NCI-H1694 treated with DMSO at 0.1 percent for 48 hours (cell line): ENCODE measurements at places on chromosomes 5 and 9.
A peak's percentile ranks its signal among the peaks of the same experiment; 100 is the strongest.

- DNase-seq, result no peak
These were observed 126.8 kb downstream of the NXNL2 start for GRCh38 chr9:88661759-88662158.

- no peak for DNase-seq
These were observed 330.0 kb upstream of the CHD1 start for GRCh38 chr5:99258819-99259218.

DNA sequence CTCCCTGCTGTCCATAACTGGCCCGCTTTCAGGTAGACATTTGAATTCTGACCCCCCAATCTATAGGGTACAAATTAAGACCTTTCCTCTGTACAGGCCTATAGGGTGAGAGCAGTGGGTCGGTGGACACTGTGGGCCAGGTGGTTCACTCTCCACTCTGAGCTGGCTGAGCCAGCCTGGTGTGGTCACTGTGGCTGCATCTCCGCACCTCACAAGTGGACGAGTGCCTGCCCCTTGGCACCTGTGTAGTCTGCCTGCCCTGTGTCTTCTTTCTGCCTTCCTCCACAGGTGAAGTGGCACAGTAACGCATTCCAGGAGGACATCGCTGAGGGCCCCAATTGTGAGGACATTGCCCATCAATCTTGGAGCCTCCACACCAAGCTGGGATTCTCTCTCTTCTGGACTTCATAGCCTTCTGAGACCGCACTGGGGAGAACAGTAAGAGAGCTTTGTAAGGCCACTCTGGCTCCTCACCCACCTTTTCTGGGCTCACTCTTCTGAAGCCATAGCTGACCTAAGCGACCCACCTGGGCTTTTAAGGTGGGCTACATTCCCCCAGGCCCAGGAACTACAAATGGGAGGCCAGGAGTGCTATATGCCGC lies 33.5 kb upstream of the JADE2 start:
- no peak for DNase-seq

GRCh38 chr5:75668977-75669689 lies 48.1 kb downstream of the POC5 start:
- no peak for DNase-seq

DNA sequence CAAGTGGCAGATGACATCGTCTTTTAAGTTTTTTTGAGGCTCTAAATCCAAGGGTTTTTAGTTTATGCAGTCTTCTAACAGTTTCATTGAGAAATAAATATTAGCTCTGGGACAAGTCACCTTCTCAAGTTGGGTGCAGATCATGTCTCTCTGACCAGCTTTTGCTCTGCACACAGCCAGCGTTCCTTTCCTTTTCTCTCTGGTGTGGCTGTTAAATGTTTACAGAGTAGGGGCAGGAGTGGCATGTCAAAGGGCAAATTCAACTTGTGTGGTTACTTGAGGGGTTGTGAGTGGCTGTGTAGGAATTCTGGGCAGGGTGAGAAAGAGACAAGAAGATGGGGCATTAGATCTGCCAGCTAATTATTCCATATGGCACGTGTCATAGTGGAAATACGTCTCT lies 187.5 kb upstream of the HMHB1 start:
- no peak for DNase-seq

DNA sequence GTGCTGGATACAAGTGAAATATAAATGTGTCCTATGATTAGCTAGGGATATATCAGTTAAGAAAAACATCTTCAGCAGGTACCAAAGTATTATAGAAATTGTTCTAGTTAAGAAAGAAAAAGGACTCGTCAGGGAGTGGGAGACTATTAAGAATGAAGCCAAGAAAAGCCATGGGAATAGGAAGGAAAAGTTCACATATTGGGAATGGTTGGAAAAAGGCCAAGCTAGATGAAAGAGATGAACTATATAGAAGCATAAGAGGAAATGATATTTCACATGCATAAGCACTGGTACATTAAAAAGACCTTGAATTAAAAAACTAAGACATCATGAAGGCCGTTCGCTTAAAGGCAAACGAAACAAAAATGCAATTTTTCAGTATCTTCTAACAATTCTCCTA lies 237.7 kb downstream of the ADAMTS6 start:
- DNase-seq, result no peak

DNA sequence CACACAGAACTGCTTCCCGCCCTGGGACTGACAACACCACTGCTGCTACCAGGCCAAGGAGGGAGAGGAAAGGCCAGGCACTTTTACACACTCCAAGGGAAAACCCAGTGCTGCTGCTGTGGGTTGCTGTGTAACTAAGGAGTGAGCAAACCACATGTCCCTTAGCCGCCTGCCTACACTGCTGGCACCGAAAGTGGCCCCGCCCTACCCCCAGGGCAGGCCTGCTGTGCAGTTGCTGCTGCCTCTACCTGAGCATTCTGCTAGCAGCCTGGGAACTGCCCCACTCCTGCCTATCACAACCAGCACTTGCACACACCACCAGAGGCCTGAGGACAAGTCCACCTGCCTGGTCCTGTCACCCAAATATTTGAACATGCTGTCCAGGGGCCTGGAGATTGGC lies 740.9 kb downstream of the DTWD2 start:
- no peak for DNase-seq

DNA sequence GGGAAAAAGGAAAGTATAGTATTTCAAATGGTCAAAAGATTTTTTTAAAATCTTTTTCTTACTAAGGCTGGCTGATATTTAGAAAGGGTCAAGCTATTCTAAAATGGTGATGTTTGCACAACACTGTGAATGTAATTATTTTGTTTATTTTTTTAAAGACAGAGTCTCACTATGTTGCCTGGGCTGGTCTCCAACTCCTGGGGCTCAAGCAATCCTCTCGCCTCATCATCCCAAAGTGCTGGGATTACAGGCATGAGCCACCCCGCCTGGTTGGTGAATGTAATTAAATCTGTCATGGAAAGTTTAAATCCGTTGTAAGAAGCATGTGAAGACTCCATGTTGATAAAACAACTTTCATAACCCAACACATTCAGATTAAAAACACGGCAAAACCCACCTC lies 2.6 kb downstream of the UBTD2 start:
- no peak for DNase-seq

DNA sequence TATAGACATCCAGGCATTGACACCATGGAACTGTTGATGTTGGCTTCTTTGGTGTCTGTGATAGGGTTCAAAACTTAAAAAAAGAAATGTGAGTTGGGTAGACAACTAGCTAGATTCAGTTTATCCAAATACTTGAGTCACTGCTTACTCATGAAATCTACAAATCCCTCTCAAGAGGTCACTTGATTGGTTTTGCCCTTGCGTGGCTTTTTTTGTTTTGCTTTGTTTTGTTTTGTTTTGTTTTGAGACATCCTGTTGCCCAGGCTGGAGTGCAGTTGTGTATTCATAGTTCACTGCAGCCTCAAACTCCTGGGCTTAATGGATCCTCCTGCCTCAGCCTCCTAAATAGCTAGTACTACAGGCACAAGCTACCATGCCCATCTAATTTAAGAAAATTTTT lies 10.5 kb upstream of the ENTREP1 start:
- no peak for DNase-seq

DNA sequence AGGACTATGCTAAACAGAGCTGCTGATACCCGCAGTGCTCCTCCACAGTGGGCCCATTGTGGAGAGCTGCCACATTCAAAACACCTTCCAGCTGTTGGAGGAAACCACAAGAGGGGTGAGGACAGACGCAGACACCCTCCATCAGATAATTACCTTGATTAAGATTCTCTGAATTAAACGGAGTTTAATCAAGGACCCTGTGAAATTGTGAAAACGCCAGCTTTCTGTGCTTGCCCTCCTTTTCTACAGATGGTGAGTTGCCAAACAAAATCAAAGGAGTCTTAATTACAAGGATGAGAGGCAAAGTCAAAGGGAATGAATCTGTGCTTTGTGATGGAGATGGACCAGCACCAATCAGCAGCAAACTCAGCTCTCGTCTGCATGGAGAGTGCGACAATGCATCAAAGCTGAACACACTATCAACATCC lies 596.1 kb downstream of the ELAVL2 start:
- no peak for DNase-seq

- no peak for DNase-seq
These were observed at the start of gene SLC12A7 for GRCh38 chr5:1111727-1112289. SLC12A7 (minus strand) TSS chr5:1112063; CDS start chr5:1111991, 72 bp downstream.

- DNase-seq, result no peak
These were observed 74.1 kb downstream of the STX17 start for GRCh38 chr9:99980598-99980997.

GRCh38 chr9:97660340-97660739 lies 26.7 kb downstream of the NCBP1 start:
- DNase-seq, result no peak

GRCh38 chr5:143557061-143557818 lies 153.8 kb upstream of the NR3C1 start:
- DNase-seq, result no peak

GRCh38 chr5:123500471-123500870 lies 11.5 kb upstream of the CSNK1G3 start:
- no peak for DNase-seq

DNA sequence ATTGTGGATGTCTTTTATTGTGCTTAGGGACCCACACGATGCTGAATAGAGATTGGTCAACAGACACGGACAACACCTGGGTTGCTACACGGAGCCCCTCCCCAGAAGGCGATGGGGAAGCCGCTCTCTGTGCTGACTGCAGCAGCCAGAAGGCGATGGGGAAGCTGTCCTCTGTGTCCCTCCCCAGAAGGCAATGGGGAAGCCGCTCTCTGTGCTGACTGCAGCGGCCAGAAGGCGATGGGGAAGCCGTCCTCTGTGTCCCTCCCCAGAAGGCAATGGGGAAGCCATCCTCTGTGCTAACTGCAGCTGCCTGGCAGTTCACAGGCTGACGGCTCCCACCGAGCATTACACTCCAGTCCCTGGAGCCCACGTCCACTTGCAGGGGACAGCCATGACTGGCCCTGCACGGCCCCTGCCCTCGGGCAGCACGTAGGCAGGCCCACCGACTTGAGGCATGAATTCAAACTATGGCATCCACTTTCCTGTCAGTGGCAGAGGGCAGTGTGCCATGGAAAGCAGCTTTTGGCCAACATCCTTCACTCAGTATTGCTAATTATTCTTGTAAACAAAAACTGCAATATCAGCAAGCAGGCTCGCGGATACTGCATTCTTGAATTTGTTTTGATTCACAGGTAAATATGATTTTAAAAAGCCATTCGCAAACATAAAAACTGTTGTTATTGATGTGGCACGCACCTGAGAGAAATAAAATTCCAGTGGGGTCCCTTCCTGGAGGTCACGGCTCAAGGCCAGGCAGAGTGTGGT lies 48.1 kb upstream of the CLPTM1L start:
- no peak for DNase-seq

- no peak for DNase-seq
These were observed 957 bp upstream of the PRR16 start for GRCh38 chr5:120463006-120463680.

DNA sequence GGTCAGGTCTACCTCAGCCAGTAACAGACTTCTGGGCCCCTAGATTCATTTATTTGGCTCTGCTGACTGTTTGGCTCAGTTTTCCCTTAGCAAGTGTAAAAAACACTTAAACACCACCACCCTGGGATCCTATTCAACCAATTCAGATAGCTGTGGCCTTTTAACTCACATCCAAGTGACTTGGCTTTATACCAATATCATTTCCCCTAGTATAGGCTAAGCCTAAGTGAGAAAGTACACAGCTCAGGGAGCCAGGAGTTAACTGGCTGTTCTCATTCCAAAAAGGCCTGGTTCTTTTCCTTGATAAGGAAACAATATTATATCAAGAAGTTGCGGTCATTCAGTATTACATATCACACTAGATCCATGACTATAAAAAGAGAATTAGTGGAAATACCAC lies 163.5 kb downstream of the ARL15 start:
- DNase-seq, result no peak

- DNase-seq, result peak; percentile 7
These were observed 35.0 kb downstream of the IPPK start for GRCh38 chr9:92634712-92635605.

DNA sequence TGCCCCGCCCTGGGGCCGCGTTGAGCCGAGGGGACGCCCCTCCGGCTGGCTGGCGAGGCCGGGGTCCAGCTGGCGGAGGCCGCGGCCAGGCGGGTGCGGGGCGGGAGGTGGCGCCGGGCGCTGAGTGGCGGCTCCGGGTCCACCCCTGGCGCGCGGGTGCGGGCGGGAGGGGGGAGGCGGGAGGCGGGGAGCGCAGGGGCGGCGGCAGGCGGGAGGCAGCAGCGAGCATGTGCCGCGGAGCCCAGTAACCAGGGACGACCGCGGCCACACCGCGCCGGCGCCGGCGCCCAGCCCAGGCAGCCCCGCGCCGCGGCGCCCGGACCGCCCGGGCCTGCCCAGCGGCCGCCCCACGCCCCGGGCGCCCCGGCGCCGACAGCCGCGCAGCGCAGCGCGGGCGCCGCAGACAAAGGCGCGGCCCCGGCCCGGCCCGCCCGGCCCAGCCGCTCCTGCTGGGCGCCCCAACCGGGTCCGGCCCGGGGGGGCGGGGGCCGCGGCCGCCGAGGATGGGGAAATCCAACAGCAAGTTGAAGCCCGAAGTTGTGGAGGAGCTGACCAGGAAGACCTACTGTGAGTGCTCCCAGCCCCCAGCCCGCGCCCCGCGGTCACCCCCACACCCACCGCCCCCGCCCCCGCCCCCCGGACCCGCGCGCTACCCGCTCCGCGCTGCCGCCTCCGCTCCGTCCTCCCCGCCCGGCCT lies at the start of gene NCS1:
Gene NCS1, plus strand, starts transcription at position 244 of the 697 bp plus-strand sequence. Its CDS starts 260 bp downstream, at position 504.
- no peak for DNase-seq

GRCh38 chr9:32525709-32526030 lies 326 bp downstream of the RIGI start:
- DNase-seq, result no peak

- DNase-seq, result no peak
These were observed 440.3 kb downstream of the PLK2 start for GRCh38 chr5:58019614-58020013.

DNA sequence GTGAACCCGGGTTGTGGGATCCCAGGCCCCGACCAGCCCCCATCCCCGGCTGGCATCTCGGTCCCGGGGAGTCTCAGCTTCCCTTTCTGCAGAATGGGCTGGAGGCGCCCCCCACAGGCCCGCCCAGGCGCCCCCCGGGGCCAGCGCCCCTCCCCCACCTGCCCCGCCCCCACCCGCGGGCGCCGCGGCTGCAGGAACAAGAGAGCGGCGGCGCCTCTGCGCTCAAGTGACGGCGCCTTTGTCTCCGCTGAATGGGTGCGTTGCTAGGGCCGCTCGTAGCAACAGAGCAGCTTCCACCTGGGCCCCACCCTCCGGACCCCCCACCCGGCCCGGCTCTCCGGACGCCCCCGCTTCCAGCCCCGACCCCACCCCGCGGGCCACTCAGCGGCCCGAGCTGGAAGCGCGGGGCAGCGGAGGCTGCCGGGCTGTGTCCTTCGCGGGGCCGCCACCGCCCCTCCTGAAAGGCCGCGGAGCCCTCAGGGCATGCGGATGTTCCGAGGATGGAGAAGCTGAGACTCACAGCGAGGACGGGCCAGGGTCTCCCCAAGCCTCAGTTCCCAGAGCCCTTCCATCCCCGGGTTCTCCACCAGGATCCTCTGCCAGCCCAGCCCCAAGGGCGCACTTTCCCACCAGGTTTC lies 27.5 kb downstream of the ADGRD2 start:
- no peak for DNase-seq

GRCh38 chr5:142013734-142014521 lies 1.1 kb upstream of the GNPDA1 start:
- DNase-seq, result no peak

DNA sequence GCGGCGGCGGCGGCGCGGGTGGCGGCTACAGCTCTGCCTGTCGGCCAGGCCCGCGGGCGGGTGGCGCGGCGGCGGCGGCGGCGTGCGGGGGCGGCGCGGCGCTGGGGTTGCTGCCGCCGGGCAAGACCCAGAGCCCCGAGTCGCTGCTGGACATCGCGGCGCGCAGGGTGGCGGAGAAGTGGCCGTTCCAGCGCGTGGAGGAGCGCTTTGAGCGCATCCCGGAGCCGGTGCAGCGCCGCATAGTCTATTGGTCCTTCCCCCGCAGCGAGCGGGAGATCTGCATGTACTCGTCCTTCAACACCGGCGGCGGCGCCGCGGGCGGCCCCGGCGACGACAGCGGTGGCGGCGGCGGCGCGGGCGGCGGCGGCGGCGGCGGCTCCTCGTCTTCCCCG lies 296 bp downstream of the ZSWIM6 start:
- DNase-seq, result peak; percentile 4
